Pancreas (tissue), 10 donors: ENCODE measurements at places on chromosomes 1 and 21.

DNA sequence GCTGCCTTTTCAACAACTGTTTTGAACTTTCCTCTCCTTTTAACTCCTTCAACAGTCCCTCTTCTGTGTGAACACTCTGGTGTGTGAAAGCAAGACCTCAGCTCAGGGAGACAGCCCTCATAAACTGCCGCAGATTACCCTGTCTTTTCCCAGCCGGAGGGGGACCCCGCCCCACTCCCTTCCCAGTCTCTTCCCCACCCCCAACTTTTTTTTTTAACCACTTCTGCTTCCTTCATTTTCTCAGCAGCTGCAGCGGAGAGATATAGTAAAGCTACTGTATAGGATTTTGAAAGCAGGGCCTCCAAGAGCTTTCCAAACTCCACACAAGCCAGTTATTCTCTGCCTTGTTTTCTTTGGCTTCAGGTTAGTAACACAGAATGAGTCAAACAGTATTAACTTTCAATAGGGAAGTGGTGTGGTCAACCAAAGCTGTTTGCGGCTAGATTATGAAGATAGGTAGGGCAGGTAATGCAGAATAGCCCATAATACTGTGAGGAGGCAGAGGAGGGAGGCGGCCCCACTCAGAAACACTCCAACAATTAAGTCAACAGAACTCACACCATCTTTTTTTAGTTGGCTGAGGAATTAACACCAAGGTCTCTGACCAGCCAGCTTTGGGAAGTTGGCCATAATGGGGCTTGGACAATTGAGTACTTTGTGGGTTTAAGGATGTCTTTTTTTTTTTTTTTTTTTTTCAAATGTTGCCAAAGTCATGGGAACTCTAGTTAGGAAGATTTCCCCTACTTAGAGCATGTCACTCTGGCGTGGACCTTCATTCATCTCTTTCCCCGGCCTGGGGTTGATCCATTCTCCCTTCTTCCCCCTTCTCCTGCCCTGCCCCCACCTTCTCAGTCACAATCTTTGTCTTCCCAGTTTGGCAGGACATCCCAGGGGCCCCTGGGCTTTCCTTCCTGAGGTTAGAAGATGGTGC, 177.0 kb downstream of the CLIC6 start:
- no peaks in the 10 kb centered on the region for H3K36me3 ChIP-seq
- H3K27me3 ChIP-seq: no peaks in the 10 kb centered on the region
- H3K4me1 ChIP-seq: no peaks in the 10 kb centered on the region

DNA sequence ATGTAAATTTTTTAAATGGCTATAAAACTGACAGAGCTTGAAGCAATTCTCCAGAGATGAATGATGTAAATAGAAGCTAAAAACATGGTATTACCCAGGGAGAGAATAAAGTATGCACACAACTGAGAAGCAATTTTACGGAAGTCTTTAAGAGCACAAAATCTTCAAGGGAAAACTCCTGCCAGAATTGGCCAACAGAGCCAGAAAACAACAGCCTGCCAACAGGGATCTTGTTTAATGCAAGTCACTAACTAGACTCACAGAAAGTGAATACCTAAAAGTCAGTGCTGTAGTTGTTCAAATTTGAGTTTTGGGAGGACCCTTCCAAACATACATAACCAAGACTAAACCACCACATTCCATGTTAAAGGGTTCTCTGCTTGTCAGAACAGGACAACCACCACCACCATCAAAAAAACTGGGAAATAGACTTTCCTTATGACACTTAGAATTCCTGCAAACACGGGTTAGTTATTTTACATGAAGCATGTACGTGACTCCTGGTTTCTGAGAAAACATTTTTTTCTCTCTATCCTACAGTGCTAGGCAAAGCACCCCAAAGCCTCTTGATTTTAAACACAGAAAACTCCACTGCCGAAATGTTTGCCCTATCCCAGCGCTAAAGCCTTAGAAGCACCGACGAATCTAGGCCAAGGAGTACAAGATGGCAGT, 1.6 kb downstream of the EPS15 start:
- H3K27me3 ChIP-seq: no peaks in the 10 kb centered on the region
- peak overlapping the region; percentile 89 for H3K27ac ChIP-seq
- peak overlapping the region; percentile 80 for H3K4me3 ChIP-seq
- H3K36me3 ChIP-seq: no peaks in the 10 kb centered on the region

- H3K4me3 ChIP-seq: no peak overlapping the region
- H3K27me3 ChIP-seq: no peaks in the 10 kb centered on the region
- DNase-seq: no peak
- H3K36me3 ChIP-seq: no peaks in the 10 kb centered on the region
- H3K4me1 ChIP-seq: no peaks in the 10 kb centered on the region
- H3K27ac ChIP-seq: no peak overlapping the region
Observed at GRCh38 chr1:213782941-213783672, 204.7 kb upstream of the PROX1 start.

- H3K27me3 ChIP-seq: no peaks in the 10 kb centered on the region
- no peaks in the 10 kb centered on the region for H3K36me3 ChIP-seq
- no peak overlapping the region for H3K4me3 ChIP-seq
- DNase-seq: no peak
- no peak overlapping the region for H3K27ac ChIP-seq
Observed at GRCh38 chr1:2845869-2846268, 44.4 kb upstream of the TTC34 start.

DNA sequence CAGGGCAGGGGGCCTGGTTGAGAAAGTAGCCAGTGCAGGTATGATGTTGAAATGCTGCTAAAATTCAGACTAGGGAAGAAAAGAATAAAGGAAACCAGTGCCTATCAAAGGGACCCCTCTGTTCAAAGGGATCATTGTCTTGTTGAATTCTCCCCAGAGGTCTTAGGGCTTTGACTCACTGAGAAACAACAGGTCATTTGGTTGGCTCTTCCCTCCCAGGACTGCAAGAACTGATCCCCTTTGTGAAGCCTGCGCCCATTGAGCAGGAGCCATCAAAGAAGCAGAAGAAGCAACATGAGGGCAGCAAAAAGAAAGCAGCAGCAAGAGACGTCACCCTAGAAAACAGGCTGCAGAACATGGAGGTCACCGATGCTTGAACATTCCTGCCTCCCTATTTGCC, 11.8 kb upstream of the CELSR2 start:
- H3K36me3 ChIP-seq: peaks cover 3% of the 10 kb centered on the region
- H3K4me1 ChIP-seq: peaks cover 5% of the 10 kb centered on the region
- H3K27me3 ChIP-seq: no peaks in the 10 kb centered on the region
- H3K27ac ChIP-seq: no peak overlapping the region
- no peak overlapping the region for H3K4me3 ChIP-seq

GRCh38 chr1:58927041-58927721, 143.3 kb upstream of the JUN start:
- H3K4me1 ChIP-seq: peaks cover 7% of the 10 kb centered on the region
- no peaks in the 10 kb centered on the region for H3K27me3 ChIP-seq
- H3K4me3 ChIP-seq: no peak overlapping the region
- no peak for DNase-seq
- no peaks in the 10 kb centered on the region for H3K36me3 ChIP-seq
